ENCODE measurements at places on chromosomes 7 and 10. TPM values are rescaled to one million over a fixed set of nuclear protein-coding genes. Genes with fewer than 3 reads are reported as not detected.

Gene AGR2
- total RNA-seq = 163 TPM

Gene BBIP1
- total RNA-seq = 25.0 TPM

Gene AKR1B15
- under 0.01 TPM for total RNA-seq

Gene MMD2
- not detected for total RNA-seq

Gene LIPM
- not detected for total RNA-seq

Gene CTBP2
- 123 TPM for total RNA-seq
